ENCODE measurements at places on chromosomes 2 and 18.

- DNase-seq = no peak
These were observed 73.6 kb upstream of the ARL4C start for GRCh38 chr2:234570476-234570875.

- DNase-seq = no peak
These were observed 270.1 kb downstream of the TCF4 start for GRCh38 chr18:55317864-55318263.

GRCh38 chr2:38390947-38391346, 13.9 kb upstream of the ATL2 start:
- no peak for DNase-seq

GRCh38 chr18:73893880-73894279, 253.8 kb downstream of the FBXO15 start:
- peak; percentile 23 for DNase-seq

DNA sequence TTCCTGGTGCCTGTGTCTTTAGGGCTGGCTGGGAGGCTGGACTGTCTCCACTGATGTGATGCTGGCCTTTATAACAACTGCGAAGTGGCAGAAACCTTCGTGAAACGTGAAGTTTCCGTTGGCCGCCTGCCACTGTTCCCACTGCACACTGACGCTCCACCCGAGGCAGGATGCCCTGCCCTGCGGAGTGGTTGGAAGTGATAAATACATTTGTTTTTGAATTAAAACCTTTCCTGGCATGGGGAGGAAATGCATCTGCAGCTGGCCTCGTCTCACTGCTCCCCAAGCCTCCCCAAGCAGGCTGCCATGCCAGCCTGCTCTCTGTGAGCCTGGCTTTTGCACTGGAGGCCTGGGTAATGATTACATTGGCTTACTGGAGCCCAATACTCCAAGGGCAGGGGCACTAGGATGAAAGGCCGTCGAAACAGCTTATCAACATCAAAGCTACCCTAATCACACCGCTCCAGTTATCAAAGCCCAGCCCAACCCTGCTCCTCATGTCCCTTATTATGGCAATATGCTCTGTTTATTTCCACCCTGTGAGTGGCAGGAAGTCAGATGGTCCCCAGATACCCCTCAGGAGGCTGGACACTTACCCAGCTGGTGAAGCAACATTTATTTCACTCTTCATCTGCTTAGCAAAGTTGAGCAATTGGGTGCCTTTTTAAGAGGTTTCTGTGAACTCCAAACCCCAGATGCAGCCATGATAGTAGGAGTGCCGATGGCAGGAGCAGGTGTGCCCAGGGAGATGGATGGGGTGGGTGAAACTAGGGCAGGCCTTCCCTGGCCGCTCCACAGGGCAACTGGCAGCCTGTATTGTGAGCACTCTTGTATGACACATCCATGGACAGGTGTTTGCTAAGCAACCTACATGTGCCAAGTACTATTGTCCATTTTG, 97.4 kb upstream of the ITGA6 start:
- DNase-seq = no peak

GRCh38 chr2:107430596-107431266, 396.0 kb upstream of the RGPD4 start:
- DNase-seq = no peak

DNA sequence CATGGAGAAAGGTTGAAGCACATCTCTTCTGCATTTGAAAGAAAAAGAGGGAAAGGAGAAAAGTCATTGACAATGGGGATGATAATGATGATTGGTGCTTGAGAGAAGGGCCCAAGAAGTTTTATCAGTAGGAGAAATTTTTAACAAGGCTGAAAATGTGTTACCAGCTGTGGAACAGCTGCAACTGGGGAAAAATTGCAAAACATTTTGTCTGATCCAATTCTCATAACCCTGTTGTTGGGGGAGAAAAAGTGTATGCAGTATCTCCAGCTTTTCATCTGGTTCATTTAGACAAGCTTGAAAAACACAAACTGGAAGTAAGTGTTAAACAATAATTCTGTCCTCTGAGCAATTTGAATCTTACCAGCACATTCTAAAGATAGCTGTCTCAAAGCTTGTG, 92.7 kb downstream of the CSRNP3 start:
- no peak for DNase-seq

DNA sequence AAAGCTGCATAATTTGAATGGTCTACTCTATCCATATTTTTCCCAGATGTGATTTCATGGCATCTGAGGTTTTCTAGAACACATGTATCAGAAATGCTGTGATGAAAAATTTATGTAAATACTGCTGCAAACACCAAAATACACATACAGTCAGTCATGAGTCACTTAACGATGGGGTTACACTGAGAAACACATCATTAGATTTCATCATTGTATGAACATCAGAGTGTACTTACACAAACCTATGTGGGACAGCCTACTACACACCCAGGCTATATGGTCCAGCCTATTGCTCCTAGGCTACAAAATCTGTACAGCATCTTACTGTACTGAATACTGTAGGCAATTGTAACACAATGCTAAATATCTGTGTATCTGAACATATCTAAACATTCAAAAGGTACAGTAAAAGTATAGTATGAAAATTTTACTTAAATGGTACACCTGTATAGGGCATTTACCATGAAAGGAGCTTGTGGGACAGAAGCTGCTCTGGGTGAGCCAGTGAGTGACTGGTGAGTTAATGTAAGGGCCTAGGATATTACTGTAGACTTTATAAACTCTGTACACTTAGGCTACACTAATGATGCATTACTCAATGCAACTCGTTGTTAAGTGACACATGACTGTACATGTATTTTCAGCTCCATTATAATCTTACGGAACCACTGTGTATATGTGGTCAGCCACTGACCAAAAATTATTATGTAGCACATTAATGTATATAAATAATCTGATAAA, 33.5 kb downstream of the PNO1 start:
- DNase-seq = peak; percentile 16

DNA sequence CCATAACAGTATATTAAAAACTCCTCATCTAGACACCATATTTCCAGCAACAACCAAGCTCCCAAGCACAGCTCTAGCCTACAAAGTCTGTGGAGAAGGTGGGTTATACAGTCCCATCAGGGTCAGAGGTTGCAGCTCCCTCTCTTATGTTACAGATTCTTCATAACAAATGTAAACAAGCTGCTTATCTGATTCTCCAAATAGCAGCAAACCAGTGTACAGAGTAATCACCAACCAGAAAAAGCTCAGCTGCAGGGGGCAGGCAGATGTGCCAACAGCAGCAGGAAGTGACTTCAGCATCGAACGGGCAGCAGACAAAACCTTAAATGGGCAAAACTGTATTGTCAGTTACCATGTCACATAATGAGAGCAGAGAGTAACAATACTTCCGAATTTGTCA, 52.9 kb upstream of the NABP1 start:
- no peak for DNase-seq

DNA sequence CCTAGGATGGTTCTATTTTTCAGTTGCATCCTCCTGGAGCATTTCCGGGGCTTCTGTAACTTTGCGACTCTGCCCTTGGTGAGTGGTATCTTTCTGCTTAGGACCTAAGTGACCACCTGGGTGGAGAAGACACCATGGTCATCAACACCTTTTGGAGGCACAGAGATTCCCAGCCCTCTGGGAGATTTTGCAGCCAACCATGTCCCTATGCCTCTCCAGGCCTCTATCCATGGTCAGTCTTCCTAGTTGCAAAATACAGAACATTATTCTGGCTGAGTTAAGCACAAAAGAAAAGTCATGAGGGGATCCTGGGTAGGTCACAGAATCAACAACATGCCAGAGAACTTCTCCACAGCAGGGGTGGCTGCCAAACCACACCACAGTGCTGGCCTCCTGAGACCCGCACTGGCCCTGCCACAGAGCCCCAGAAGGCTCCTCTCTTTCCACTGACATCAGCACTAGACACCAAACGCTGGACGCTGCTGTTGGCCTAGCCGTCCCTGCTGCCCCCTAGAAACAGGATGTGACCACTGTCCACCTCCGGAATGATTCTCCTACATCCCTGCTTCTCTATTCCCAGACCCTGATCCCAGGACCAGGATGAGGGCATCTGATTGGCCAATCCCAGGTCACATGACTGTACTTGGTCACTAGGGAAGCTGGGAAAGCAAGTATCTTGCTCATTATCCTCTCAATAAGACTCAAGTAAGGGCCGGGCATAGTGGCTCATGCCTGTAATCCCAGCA, 47.7 kb downstream of the SMAD7 start:
- DNase-seq = peak; percentile 87

DNA sequence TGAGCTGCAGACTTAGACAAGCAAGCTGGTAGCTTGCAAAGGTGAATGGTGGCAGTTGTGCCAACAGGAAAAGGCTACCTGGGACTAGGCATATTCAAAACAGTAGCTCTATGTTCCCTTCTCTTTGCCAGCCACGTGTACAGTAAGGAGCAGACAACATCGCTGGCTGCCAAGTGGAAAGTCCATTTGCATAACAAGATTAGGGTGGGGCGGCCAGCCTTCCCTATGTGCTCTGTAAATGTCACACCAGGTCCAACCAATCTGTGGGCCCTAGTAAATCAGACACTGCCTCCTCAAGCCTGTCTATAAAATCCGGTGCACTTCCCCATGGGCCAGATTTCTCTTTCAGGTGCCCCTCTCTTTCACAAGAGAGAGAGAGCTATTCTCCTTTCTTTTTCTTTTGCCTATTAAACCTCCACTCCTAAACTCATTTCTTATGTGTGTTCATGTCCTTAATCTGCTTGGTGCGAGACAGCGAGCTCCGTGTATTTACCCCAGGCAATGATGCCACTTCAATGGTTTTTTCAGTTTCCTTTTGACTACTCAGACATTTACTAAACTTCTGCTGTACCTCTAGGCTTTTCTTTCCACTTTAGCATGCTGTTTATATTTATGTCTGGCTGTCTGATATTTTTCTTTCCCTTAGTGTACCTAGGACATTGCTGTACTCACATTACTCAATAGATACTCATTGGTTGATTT, 297.4 kb upstream of the GCFC2 start:
- DNase-seq = peak; percentile 44

DNA sequence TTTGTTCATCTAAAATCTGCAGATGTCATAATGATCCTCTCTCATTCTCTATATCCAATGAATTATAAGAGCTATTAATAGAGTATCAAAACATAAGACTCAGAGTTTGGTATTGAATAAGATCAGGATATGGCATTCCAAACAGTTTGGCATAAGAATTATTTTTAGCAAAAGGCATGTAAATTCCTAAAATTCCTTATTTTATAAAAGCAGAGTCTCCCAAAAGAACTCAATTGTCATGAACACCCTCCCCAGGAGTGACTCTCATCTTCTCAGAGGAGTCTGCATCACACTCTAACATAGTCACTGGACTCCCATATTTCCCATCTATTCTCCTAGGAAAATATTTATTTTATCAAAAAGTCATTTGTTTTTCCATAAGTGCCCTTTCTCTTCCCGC, 1710.2 kb upstream of the SLC39A10 start:
- DNase-seq = no peak

- DNase-seq = no peak
These were observed 89.6 kb downstream of the GCA start for GRCh38 chr2:162433491-162433890.

DNA sequence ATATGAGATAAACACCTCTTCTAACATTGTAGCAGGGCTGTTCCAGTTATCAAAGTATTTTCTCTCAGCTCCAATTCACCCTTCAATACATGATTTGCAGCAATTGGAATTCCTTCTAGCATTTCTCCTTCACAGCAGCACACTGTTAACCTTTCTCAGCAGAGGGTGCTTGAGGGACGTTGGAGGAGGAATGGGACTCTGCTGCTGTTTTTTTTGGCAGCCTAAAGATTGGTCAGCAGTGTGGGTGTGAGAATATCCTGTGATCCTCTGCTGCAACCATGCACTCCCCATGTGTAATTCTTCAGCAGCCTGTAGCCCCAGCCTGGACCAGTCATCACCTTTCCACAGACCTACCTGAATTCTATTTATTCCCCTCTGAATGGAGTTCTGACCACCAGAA, 1708.9 kb upstream of the CELF4 start:
- peak; percentile 5 for DNase-seq

GRCh38 chr2:3461801-3462492, 57.4 kb downstream of the ADI1 start:
- DNase-seq = peak; percentile 65

GRCh38 chr2:71536226-71536671, 82.9 kb downstream of the DYSF start:
- DNase-seq = no peak

DNA sequence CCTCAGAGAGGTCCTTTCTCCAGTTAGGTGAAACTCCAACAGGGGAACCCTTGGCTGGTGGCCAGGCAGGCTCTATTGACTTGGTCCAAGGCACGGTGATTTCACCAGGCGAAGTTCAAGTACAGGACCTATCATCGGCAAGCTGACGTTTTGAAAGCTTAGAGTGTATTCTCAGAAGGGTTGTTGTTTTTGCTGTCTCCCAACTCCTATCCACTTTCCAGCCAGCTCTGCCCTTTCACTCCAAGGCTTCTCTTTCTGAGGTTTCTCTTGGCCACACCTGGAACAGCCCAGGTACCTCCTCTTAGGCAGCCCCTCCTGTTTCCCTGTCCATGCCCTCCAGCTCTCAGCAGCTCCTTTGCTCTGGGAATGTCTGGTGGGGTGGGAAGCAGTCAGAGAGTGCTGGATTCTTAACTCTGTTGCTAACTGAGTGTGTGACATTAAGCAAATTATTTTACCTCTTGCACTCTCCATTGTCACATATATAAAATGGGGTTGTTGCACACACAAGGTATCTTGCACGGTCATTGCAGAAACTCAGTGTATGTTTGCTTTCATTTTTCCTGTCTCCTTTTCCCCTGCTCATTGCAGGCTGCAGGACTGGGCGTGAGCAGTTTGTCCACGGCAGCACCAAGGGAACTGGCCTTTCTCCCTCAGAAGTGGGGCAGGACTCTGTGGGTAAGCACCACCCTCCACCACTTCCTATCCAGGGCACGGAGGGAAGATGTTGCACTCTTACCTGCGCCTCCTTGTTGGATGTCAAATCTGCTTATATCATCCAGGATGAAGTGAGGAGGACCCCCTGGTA, 30.2 kb downstream of the CAPN13 start:
- no peak for DNase-seq

- DNase-seq = no peak
These were observed 8.5 kb downstream of the NFE2L2 start for GRCh38 chr2:177256026-177256425.

DNA sequence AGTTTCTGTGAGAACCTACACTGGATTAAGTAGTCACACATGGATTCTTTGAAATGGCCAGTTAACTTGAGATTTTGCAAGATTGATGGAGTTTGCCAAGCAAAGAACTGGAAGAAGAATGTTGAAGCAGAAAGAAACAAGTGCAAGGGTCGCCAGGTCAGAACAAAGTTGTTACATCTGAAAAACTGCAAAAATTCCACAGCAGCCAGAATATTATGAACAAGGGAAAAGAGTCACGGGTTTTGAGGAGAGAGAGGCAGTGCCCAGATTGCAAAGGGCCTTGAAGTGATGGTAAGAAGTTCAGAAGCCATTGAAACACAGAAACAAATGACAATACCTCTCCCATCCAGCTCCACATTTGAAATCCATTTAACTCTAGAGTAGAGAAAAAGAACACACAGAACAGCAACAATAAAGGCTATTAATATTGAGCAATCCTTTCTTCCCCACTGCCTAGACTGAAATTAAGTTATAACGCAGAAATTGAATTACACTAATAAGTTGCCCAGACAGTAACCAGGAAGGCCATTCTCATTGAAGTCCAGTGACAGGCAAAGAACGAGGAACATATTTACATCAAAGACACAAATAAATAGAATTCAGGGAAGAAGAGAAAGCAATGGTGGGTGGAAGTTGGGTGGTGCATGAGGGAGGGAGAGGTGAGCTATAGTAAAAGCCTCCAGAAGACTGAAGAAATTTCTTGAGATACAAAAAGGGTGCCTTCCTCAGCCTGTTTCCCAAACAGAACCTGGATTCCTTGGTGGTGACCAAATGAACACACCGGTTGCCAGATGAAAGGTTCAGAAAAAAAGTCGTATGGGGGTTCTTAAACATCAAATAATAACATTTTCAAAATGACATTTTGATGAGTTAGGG, 80.6 kb downstream of the ARHGAP15 start:
- no peak for DNase-seq
